ENCODE measurements at places on chromosomes 3 and 15.

DNA sequence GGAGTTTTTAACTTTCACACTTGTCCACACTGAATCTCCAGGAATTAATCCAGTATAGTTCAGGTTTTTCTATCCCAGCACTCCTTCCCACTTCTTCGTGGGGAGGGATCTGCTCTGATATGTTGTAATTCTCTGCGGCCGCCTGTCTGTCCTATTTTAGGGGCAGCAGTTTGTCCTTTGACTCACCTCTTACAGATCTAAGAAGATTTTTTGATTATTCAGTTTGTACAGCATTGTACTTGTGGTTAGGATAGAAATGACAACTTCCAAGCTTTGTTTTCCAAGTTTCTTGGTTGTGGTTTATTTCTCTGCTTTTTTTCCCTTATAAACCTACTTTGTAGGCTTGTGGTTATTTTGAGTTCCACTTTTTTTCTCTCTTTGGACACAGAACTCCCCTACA is 601.7 kb downstream of the SI start:
- no peak for DNase-seq

- DNase-seq: no peak
Measured at GRCh38 chr3:153036846-153037245, 125.2 kb upstream of the RAP2B start.

GRCh38 chr3:66048051-66048395 is 9.3 kb upstream of the MAGI1 start:
- no peak for DNase-seq

DNA sequence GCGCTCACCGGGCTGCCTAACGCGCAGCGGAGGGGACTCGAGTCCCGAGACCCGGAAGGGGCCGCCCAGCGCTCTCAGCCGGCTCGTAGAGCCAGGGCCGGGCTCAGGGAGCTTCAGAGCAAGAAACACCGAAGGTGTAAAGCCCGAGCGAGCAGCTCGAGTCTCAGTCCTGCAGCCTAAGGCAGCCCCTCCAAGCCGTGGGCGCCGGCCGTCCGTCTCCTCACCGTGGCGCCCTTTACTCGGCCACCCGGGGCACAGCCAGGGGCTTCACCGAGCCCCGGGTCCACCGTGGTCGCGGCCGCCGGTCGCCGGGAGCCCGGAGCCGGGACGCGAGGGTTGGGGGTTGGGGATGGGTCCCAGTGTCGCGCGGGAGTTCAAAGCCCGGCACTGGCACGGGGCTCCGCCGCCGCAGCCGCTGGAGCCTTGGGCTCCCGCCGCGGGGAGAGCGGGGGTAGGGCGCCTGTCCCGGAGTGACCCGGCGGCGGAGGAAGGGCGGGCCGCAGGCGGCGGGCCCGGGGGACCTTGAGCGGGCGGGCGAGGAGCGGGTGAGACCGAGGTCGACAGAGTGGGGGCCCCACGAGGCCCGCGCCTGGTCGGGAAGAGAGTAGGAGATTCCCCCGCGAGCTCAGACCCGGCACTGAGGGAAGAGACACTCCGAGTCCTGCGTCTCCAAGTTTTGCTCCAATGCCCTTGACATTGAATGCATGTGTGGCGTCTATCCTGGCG is 26.9 kb upstream of the THRB start:
- DNase-seq: peak; percentile 68

DNA sequence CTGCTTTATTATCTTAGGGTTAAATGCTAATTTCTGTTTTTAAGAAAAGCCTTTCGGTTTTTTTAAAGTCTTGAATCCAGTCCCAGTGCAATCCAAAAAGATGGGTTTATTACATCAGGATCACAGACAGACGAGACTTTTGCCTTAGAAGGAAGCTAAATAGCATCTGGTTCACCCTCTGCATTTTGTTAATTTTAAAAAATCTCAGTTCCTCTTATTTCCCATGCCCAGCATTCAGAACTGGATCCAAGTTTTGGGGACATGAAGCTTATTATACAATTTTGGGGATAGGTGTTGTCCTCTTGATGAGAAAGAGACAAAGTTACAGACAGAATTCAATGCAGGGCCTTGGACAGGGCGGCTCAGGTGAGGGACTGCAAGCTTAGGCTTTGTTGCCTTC is 181.5 kb upstream of the LYSMD4 start:
- DNase-seq: no peak

DNA sequence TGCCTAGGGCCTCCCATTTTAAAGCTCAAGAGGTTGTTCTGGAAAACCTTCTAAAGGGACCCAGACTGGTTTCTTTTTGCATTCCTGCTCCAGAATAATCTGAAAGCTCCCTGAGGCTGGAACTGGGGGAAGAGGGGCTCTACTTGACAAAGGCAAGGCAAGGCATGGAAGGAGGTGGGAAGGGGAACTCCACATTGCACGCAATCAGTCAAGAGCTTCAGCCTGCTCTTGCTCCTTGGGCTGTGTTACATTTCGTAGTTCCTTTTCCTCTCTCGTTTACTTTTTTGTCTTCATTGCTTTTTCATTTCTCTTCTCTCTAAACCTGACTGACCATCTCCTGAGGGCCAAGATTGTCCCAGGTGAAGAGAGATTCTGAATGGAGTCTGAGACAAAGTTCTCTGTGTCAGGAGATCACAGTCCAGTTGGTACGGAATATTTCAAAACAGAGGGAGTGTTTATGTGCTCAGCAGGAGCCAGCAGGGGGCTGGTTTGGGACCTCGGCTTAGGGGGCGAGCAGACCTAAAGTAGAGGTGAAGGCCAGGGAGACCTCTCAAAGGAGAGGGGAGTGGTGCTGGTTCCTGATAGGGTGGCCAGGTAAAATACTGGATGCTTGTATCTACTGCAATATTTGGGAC is 6.0 kb upstream of the KCTD6 start:
- no peak for DNase-seq

DNA sequence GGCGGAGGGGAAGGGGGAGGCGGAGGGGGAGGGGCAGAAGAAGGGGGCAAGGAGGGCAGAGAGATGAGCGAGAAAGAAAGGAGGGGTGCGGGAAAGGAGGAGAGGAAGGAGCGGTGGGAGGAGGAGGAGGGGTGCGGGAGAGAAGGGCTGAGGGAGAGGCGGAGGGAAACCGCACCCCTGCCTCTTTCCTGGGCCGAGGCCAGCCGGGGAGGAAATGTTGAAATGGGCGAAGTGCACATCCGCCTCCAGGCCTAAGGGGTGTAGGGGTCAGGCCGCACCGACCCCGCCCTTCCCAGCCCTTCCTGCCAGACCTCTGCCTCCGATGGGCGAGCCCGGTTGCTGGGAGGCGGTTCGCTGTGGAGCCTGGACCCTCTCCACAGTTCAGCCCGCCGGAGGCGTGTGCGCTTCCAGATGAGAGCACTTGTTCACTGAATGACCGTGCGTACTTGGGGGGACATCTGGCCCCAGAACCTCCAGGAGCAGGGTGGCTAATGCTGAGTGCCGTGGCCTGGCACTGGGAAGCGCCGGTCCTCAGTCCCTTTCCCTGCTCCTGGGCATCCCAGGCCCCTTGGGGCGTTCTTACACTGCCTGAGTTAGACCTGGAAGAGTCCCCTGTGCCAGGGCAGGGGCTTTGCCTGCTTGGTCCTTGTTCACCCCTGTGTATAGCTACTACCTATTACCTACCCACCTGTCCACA is 110.3 kb upstream of the KLF13 start:
- DNase-seq: peak; percentile 79

GRCh38 chr3:128006061-128007032 is 45.9 kb upstream of the SEC61A1 start:
- no peak for DNase-seq

- no peak for DNase-seq
Measured at GRCh38 chr3:108472001-108472591, 38.3 kb downstream of the MYH15 start.

DNA sequence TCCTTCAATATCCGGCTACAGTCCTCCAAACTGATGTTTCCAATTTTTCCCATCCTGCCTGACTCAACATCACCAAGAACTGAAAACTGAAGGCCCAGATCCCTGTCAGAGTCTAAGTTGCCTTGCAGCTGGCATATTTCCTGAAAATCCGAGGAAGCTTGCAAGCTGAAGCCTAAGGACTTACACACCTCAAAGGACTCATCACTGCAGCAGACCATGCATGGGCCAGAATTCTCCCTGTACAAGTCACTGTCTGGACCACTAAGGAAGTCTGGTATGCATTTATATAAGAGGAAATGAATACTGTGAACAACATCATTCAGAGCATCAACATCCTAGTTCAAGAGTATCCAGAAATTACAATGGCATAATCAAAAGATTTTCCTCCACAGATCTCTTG is 548.8 kb upstream of the MDFIC2 start:
- DNase-seq: no peak

DNA sequence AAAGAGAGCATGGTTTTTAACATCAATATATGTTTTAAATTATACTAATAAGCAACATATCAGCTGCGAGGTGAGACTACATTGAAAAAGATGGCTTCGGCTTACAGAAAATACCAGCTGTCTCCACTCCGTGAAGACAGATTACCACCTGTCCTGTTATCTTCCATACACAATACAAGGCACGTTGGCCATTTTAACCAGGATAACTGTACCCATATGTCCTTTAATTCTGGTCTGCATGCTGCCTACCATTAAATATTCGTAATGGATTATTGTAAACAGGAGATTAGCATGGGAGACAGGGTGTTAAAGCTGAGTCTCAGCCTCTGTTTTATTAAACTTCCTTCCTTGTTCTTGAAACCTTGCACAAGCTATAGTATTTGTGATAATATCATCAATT is 855.5 kb downstream of the ROBO1 start:
- DNase-seq: no peak

GRCh38 chr3:111851511-111851954 is 7.5 kb upstream of the PHLDB2 start:
- no peak for DNase-seq

- no peak for DNase-seq
Measured at GRCh38 chr3:64247991-64248646, 22.9 kb upstream of the PRICKLE2 start.

DNA sequence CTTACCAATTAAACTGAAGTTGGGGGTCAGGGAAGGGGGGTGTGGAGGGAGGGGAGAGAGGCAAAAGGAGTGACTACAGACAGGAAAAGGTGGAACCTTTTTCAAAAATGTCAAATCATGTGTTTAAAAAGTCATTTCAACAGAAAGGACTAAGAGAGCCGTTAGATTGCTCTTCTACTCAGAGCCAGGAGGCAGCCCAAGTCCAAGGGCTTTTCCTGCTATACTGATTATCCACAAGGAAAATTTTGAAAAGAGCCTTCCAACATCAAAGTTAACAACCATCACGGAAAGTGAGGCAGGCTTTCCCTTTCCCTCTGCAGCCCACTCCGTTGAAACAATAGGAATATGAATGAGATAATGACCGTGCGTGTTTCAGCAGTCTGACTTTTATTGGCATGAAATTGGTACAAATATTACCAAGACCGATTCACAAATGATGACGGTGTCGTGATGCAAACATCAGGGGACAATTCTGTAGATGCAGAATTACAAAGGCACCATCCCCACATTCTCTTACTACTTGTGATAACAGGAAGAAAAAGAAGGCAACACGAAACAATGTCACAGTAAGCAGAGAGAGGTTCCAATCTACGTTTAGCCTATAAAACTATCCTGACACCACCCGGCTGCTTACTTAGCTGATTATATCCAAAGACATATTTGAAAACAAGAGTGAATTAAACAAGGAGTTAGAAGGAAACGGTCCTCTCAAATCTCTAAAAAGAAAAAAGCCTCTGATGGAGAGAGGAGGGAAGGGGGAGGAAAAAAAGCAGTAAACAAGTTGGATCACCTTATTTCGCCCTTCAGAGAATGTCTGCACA is 453.7 kb downstream of the FOXP1 start:
- DNase-seq: no peak

DNA sequence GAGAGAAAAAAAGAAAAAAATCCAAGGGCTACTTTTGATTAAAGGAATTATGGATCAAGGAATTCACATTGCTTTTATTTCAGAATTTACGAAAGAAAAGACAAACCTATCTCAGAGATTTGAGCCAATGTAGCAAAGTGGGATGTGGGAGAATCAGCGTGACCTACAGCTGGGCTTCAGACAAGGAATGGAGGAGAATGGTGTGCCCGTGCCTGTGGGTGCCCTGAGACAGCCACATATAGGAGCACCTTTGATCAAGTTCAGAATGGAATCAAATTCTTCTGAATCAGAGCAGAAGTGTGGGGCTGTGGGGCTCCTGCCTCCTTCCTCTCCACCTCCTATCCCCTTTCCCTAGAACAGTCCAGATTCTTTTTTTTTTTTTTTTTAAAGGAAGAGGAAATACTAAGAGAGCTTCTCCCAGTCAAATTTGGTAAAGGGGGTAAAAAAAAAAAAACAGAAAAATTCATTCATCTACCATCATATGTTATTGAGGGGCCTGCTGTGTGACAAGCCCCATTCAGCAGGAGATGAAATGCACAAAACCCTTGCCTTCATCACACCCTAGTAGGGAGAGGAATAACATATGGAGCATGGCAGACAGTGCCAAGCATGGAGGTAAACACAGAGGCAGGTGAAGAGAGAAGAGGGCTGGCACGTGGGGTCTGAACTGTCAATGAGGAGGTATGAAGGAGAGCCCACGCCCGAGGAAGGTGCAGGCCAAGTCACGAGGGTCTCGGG is 25.0 kb upstream of the MUSTN1 start:
- DNase-seq: no peak

DNA sequence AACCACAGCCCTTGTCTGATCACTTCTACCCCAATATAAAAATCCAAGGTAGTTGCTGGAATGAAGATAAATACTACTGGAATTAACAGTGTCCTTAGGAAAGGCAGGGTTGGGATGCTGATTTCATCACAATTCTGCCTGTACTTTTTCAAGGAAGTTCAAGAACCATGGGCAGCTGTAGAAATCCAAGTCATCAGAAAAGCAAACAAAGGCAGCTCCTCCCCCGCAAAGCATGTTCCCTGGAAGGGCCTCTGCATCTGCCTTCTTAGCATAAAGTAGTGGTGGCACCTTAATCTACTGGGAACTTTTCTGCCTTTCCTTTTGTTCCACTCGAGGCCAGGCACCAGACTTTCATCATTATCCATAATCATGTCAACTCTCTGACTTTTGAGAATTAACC is 54.4 kb downstream of the ERC2 start:
- no peak for DNase-seq

- no peak for DNase-seq
Measured at GRCh38 chr3:129025691-129026435, 24.8 kb downstream of the EFCC1 start.

GRCh38 chr3:50327943-50328691 is at the start of gene TUSC2:
Gene TUSC2, minus strand, starts transcription at chr3:50328223. Its CDS starts 124 bp downstream, at chr3:50328099.
- peak; percentile 96 for DNase-seq

- DNase-seq: no peak
Measured at GRCh38 chr3:81592101-81592500, 169.3 kb downstream of the GBE1 start.

DNA sequence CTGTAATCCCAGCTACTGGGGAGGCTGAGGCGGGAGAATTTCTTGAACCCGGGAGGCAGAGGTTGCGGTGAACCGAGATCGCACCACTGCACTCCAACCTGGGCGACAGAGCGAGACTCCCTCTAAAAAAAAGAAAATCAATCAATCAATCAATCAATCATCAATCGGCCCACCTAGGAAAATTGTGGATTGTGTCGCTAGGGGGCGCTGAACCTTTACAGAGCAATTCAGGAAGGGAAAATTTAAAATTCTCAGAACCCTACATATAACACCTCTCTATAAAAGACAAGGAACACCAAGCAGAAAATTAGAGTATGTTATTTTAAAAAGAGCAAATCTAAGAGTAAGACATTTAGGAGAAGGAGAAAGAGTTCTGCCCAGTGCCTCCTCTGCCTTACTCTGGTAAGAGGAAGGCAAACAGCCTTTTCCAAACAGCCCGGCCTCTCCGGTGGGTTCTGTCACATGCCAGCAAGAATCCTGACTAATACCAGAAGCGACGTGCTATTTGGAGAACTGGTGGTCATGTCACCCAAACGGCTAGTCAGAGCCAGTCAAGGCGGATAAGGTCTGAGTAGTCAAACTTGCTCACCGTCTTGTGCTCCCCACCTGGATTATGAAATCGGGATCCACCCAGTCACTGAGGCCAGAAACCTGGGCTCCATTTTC is 22.3 kb upstream of the SMCO1 start:
- no peak for DNase-seq

GRCh38 chr3:34279901-34280300 is 481.5 kb downstream of the PDCD6IP start:
- no peak for DNase-seq
